ENCODE measurements at places on chromosomes 1 and 21.

GRCh38 chr1:180609643-180610555, 21.9 kb upstream of the XPR1 start:
- no peak for DNase-seq

GRCh38 chr1:147919896-147920295, 8.3 kb upstream of the GPR89B start:
- no peak for DNase-seq

DNA sequence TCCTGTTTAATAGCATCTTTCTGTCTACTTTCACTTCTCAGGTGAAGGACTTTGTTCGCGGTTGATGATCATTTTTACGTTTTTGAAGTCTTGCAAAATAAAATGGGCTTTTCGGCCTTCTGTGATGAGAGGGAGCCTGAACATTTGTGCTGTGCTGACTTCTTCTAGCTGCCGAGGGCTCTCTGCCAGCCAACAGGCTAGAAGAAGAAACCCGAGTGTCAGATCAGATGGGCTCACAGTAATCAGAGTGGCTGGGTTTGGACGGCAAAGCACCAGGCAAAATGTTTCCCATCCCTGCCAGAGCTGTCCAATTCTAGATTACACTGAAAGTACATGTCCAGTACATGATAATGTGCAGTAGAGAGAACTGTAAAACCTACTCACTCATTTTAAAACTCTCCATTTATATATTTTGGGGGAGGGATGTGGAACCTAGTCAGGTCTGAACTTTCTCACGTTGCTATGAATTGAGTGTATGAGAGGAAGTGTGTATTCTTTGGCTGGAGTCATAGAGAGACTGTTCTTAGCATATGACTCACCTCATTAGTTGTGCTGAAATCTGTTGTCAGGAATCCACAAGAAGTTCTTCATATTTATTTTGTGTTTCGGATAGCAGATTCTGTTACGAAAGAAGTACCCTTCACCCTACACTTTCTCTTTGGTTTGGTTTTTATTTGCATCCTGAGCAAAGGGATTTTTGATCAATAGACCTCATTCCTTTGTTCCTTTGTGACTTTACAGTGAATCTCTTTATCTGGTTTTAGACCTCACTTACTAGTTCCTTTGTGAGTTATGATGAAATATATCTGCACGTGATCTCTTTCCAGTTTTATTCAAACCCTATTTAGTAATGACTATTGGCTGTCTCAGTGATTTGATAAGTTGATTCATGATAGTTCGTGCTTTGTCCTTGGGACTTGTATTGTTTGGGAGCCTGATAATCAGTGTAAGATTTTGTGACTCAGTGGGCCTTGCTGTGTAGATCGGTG, 4.8 kb downstream of the ATP1A1 start:
- DNase-seq: peak; percentile 77

DNA sequence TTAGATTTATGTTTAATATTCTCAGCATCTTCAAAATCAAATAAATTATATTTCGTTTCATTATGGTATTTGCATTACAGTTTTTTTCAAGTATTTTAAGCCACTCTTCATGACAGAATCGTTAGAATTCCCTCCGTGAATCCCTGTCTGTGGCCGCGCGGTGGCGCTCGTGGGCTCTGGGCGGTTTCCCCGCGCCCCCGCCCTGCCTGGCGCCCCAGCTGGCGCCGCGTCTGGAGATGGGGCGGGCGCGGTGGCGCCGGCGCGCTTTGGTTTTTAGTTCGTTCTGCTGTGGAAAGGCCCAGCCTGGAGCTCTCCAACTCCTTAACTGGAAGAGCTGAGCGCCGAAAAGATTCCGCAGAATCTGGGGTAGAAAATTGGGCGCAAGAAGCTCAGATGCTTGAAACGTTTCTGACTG, 25.7 kb downstream of the PRMT2 start:
- DNase-seq: peak; percentile 91

- DNase-seq: no peak
Observed at GRCh38 chr1:183783342-183783741, 21.6 kb upstream of the RGL1 start.

- no peak for DNase-seq
Observed at GRCh38 chr1:168767894-168768584, 39.0 kb upstream of the DPT start.

GRCh38 chr1:77388661-77389060, 106.8 kb downstream of the AK5 start:
- DNase-seq: no peak

DNA sequence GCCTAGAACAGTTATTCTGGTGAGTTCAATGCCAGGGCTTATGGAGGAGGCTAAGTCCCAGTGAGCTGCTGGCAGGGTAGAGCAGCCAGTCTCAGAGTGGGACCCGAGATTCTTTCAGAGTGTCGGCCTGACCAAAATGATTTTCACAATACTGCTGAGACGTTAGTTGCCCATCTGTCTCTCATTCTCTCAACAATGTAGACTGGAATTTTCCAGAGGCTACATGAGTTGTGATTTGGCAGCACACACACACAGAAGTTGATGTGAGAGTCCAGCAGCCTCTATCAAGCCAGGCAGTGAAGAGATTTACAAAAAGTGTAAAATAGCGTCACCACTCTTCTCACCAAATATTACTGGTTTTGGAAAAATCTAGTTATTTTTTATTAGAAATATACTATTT, 21.7 kb downstream of the CACNA1S start:
- DNase-seq: no peak

DNA sequence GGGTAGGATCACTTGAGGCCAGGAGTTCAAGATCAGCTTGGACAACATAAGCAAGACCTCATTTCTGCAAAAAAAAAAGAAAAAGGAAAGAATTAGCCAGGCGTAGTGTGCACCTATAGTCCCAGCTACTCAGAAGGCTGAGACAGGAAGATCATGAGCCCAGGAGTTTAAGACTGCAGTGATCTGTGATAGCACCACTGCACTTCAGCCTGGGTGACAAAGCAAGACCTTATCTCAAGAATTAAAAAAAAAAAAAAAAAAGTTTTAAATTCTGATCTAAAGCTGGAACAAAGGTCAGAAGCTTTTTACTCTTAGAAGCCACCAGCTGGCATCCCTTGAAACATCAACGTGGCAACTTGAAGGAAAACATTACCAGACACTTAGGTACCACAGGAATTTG, 45.3 kb downstream of the HENMT1 start:
- no peak for DNase-seq

DNA sequence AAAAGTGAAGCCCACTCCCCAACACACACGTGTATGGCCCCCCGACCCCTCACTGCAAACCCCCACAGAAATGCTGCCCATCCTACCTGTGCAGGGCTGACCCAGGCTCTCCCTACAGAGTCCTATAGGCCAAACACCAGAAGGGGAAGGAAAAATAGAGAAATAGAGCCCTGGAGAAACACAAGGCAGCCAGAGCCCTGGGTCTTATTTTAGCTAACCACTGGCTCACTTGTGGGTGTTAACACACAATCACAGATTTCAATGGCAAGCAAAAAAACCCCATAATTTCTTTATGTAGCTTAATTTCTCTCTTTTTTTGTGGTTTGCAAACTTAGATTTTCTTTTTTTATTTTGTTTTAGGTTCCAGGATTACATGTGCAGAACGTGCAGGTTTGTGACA, 989 bp upstream of the PIGR start:
- no peak for DNase-seq

DNA sequence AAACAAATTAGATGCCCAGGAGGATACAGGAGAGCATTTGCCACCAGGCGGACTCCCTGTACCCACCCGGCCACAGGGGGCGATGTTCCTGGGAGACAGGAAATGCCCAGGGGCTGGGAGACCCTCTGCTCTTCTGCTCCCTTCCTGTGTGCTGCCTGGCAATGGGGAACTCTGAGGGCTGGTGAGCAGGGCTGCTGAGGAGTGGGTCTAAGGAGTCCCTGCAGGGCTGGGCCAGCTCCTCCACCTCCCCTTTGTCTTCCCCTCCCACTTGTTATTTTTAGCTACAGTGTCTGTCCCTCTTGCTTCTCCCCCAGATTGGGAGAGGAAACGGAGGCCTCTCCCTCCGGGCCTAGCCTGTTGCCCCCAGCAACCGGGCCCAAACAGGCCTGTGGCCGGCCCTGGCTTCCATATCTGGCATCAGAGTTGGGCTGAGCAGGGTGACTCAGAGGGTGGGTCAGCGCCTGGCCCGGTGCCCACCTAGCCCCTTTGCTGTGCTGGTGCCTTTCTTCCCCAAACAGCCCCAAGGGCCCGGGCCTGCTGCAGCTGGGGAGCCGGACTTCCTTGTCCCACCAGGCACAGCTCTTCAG, 11.6 kb downstream of the LMNA start:
- DNase-seq: no peak

DNA sequence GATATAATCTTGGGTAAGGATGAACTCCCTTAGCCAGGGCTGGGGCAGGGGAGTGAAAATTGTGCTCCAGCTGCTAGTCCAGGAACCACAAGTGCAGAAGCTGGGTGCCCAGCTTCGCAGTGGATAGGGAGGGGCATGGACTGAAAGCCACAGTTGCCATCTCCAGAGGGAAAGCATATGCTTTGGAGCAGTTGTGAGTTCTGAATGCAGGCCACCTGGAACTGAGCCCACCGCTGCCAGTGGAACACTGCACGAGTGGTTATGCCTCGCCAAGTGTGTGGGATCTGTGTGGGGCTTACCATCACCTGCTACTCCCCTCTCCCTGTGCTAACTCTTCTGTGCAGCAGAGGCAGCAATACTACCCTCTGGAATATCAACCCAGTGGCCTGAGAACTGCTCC, 158.4 kb upstream of the DPT start:
- DNase-seq: no peak

DNA sequence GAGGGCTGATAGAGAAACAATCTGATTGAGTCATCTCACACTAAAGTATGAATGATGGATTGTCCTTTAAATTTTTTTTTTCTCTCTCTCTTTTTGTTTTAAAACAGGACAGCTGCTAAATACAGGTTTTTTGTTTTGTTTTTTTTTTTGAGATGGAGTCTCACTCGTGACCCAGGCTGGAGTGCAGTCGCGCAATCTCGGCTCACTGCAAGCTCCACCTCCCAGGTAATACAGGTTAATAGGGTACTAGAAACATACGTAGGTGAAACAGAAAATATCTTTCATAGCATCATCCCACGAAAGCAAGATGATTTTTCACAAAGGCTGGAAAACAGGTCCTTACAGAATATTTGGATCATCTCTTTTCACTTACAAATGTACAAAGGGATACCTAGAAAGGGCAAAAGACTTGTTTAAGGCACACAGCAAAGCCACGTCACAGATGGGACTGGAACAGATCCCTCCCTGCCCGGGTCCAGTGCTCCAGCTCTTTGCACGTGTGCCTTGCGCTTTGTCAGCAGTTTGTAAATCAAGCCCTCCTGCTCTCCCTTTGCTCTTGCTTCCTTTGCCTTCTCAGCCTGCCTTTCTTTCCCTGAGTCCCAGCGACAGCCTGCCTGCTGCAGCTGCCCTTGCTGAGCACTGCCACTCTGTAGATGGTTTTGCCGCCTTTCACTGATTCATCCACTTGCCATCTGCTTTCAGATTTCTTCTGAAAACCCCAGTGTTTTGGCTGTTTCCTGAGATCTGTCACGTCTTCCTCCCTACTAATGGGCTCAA, 171.3 kb upstream of the BEND5 start:
- no peak for DNase-seq

DNA sequence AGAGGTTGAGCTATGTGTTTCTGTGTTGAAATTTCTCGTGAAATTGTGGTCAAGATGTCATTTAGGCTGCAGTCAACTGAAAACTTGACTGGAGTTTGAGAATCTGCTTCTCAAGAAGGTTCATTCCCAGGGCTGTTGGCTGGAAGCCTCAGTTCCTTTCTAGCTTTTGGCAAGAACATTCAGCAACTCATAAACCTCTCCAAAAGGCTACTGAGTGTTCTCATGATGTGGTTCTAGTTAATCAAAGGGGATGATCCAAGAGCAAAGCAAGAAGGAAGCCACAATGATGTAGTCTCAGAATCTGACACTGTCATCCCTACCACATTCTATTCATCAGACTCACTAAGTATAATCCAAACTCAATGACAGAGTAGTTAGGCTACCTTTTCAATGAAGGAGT, 66.6 kb downstream of the SPATA6 start:
- DNase-seq: no peak

DNA sequence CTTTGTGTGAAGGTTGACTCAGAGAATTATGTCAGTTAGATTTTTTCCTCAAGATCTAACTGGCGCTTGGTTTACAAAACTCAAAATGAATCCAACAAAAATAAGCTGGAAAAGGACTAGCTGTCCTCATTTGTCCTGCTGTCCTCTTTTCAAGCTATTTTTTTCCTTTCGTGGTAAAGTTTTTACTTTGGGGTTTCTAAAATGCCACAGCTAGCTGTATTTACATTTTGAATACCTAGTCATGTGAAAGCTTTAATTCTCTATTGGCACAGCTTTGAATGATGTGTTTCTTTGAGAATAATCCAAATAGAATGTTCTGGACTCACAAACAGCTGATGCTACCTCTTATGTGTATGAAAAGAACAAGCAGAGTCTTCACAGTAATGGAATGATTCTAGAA, 673.6 kb upstream of the NR5A2 start:
- no peak for DNase-seq

DNA sequence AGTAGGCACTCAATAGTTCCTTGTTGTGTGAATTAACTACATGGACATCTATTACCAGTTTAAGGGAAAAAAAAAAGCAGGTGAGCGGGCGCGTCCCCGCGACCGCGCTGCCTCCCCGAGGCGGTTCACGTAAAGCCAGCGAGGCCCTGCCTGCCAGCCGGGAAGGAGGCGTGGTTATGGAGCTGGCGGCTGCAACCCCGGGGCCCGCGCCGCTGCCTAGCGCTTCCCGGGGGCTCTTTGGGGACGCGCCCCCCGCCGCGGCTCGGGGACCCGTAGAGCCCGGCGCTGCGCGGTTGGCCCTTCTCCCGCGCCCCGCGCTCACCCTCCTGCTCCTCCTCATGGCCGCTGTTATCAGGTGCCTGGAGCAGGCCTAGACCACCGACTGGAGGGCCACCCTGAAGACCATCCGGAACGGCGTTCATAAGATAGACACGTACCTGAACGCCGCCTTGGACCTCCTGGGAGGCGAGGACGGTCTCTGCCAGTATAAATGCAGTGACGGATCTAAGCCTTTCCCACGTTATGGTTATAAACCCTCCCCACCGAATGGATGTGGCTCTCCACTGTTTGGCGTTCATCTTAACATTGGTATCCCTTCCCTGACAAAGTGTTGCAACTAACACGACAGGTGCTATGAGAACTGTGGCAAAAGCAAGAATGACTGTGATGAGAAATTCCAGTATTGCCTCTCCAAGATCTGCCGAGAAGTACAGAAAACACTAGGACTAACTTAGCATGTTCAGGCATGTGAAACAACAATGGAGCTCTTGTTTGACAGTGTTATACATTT, 2.6 kb upstream of the CC2D1B start:
- peak; percentile 78 for DNase-seq

- no peak for DNase-seq
Observed at GRCh38 chr1:212364985-212365384, 49.7 kb downstream of the PACC1 start.

DNA sequence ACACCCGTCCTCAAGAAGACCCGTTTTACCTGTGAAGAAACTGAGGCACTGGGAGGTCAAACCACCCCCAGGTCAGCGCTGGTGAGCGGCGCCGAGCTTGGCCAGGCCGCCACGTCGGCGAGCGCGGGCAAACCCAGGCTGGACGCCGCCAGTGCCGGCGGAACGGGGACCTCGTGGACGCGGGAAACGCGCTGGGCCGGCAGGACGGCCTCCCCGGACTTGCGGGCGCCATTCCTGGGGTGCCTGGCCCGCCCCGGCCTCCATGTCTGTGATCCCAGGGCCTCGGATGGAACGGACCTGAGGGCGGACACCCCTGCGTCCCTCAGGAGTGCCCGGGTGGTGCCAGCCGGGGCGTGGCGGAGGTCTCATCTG, 764 bp upstream of the SUMO3 start:
- DNase-seq: no peak

- no peak for DNase-seq
Observed at GRCh38 chr1:243572940-243573339, 277.1 kb downstream of the AKT3 start.

GRCh38 chr1:231442735-231443134, 20.6 kb upstream of the EGLN1 start:
- DNase-seq: no peak
